Endothelial cell of umbilical vein (primary cell): ENCODE measurements at places on chromosomes 6 and 20. TPM values are rescaled to one million over a fixed set of nuclear protein-coding genes. Genes with fewer than 3 reads are reported as not detected.
A peak's percentile ranks its signal among the peaks of the same experiment; 100 is the strongest.

- DNase-seq = no peak
These were observed 111.0 kb downstream of the CD83 start for GRCh38 chr6:14228571-14228970.

DNA sequence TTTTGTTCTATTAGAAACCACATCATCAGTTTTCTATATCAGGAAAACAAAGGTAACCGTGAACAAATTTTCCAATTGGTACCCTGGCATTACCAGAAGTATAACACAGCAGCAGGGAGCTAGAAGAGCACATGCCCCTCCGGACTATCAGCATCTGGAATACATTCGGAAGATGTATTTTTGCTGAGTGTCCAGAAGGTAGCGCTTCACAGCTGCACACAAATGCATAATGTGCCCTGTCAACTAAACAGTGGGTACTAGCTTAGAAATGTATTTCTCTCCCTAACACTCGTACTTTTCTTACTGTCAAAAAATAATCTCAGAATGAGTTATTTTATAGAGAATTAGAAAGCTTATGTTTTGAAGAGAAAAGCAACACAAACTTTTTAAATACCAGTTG is 77.6 kb downstream of the HUS1B start:
- DNase-seq = no peak

- DNase-seq = no peak
These were observed 90.4 kb downstream of the CEBPB start for GRCh38 chr20:50280851-50281655.

DNA sequence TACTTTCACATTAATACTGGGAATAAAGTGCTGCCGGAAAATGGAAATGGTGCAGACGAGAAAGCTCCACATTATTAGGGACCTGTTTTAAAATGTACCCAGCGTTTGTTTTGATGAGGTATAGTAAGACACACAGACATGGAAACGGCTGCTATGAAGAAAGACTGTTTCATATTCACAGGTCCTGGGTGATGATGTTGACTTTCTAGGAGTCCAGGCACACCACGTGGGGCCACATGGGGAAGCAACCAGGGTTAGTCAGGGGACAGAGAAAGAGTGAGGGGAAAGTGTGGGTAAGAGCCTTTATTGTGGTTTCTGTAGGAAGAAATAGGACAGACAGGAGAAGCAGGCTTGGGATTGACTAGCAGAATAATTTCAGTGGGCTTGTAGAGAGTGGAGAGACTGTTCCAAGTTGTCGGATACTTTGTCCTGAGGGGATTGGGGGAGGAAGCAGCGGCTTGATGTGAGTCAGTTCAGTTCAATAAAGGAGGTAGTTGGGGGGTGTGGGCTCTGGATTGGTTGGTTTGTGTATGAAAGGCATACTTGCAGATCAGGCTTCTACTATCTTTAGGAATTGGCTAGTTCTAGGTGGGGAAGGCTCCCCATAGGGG is 112.0 kb upstream of the MCHR2 start:
- DNase-seq = no peak

GRCh38 chr20:12957968-12958367 is 50.8 kb upstream of the SPTLC3 start:
- no peak for DNase-seq

GRCh38 chr20:16505894-16506293 is 67.4 kb downstream of the KIF16B start:
- no peak for DNase-seq

- DNase-seq = peak; percentile 36
These were observed 20.8 kb upstream of the FAM83D start for GRCh38 chr20:38905375-38905774.

Gene UNC93A
- total RNA-seq = not detected in 2 replicates

Gene NPBWR2
- not detected in 2 replicates for total RNA-seq

Gene PAX1
- not detected in 2 replicates for total RNA-seq
